ENCODE measurements at places on chromosomes 12 and 14.

GRCh38 chr14:40240245-40240859 lies 808.1 kb upstream of the FBXO33 start:
- DNase-seq = no peak

- no peak for DNase-seq
Measured at GRCh38 chr14:103653805-103654204, 24.8 kb downstream of the KLC1 start.

DNA sequence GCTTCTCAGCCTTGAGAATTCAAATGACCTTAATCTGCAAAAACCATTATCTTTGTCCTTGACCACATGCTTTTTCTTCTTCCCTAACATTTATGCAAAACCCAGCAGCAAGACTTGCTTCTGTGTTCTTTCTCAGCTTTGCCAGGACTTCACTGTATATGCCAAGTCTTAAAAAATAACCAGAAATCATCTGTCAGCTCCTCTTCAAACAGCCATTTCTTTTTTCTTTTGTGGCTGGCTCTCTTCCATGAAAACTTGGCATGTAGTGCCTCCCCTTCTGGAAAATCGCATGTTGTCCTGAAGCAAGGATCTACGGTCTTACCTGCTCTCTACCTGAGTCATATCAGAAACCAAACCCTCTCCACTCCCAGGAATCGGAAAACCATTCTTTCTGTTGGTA lies 364.9 kb downstream of the RPS29 start:
- DNase-seq = no peak

GRCh38 chr12:401235-402028 lies at the start of gene CCDC77:
TSS of gene CCDC77 (plus strand) at chr12:401644. CDS start at chr12:409384, 7,740 bp downstream.
- DNase-seq = peak; percentile 91

- DNase-seq = peak; percentile 93
Measured at GRCh38 chr12:110266980-110267620, 13.9 kb upstream of the ATP2A2 start.

- DNase-seq = no peak
Measured at GRCh38 chr12:27711317-27711682, 668 bp downstream of the MRPS35 start.

- DNase-seq = peak; percentile 83
Measured at GRCh38 chr14:70882776-70883492, 24.3 kb upstream of the PCNX1 start.

DNA sequence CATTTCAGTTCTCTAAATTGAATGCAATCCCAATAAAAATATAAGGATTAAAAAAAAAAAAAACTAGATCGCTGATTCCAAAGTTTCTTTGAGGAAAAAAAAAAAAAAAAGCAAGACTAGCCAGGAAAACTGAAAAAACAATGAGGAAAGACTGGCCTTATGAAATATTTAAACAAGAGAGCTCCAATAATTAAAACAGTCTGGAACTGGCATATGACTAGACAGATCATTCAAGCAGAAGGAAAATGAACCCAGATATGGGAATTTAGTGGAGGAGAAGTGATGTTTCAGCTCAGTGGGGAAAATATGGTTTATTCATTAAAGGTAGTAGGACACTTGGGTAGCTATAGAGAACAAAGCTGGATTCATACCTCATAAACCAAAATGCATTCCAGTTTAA lies 42.0 kb upstream of the TBC1D15 start:
- peak; percentile 21 for DNase-seq

DNA sequence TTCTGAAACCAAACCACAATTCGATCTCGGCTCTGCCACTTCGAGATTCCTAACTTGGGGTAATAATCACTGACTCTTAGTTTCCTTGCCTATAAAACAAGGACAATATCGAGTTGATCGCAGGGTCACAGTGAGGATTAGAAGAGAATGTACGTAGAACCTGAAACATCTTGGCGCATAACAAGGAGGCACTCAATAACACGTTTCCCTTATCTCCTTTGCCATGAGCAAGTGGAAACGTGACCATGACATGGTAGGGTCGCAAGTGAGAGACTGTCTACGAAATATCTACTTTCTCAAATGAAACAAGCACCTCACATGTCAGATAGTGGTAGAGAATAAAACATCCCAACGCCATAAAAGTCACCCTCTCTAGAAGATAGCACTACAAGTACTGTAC lies 2.3 kb downstream of the DICER1 start:
- no peak for DNase-seq

- no peak for DNase-seq
Measured at GRCh38 chr14:65080960-65081747, 21.2 kb downstream of the MAX start.

DNA sequence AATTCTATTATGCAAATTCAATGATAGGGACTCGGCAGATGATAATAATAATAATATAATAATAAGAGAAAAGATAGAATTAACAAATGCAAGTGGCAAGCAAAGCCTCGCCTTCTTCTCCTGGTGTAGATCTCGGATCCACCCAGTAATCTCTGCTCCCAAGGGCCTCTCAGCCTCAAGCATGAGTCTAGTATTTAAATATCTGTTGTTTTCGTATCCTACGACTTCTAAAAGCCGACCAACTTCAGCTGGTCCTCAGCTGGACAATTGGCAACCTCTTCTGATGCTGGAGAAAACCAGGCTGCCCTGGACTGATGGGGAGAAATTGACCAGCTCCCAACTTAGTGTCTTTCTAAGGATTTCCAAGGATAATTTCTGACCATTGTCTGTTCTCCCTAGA lies 14.0 kb upstream of the MAP1LC3B2 start:
- no peak for DNase-seq

GRCh38 chr12:94954029-94954685 lies 49.3 kb downstream of the NDUFA12 start:
- peak; percentile 45 for DNase-seq

- peak; percentile 23 for DNase-seq
Measured at GRCh38 chr12:9813821-9814798, 13.2 kb upstream of the KLRF1 start.

DNA sequence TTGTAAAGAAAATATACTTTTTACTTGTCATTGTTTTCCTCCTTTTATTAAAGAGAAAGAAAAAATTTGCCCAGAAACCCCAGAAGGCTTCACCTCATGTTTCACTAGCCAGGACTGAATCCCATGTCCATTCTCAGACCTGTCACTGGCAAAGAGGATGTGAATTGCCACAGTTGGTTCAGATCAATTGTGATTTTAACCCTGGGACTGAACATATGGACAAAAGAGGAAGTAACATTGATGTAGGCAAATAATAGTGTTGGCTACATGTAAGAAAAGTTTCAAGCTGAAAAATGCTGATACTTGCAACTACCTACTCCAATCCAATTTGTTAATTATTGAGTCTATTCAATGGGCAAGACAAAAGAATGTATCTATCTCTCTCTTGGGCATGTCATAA lies 8.6 kb upstream of the CCDC196 start:
- no peak for DNase-seq

DNA sequence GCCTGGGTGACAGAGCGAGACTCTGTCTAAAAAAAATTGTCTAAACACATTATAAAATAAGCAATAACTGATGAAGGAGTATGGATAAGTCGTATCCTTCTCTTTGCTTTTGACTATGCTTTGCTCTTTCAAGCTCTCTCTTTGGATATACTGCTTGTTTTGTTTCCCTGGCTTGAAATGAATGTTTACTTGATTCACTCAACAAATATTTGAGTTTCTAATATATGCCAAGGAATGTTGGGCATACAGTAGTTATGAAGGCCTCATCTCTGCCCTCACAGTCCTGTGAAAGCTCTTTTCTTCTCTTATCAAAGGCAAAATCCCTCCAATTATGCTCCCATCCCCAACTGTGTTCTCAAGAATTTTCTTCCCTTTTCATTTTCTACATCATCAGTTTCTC lies 123.5 kb downstream of the PTPRR start:
- DNase-seq = no peak

DNA sequence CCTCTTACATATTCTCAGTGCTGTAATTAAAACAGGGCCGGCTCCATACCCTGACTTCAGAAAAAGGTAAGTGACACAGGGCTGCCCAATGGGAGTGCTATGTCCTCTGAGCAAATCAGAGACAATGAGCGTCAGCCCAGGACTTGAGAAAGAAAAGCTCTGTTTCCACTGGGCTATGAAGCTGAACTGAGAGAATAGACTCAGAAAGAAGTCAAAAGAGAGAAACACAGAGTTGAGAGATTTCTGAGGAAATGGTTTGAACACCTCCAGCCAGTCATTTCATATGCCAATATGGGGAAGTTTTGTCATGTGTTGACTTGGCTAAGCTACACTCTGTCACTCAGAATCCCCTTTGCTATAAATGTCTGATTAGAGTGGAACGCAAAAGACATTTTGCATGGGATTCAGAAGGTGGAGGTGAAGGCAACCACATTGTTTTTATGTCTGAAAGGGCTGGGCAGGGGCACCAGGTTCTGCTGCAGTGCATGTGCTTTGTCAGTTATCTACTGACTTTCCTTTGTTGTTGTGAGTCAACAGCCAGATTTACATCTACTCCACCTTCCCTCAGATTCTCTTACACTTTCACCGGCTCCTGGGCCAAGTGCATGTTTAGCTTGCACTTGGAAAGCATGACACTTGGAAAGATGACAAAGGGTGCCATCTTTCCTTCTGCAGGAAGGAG lies 313.3 kb downstream of the DUSP6 start:
- DNase-seq = no peak

DNA sequence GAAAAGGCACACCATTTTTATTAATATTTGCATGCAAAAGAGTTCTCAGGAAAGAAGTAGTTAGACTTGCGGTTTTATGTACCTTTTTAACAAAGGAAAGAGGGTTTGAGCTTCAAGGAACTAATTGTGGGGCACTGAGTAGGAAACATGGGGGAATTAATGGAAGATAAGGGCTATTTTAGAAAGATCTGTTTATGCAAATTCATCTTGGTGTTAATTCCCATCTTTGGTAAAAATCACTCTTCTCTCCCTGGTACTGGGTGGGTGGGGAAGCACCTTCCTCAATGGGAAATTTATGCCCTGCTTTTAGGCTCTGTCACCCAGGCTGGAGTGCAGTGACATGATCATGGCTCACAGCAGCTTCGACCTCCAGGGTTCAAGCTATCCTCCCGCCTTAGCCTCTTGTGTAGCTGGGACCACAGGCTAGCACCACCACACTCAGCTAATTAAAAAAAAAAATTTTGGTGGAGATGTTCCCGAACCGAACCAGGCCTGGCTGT lies 30.1 kb upstream of the RESF1 start:
- DNase-seq = no peak

- DNase-seq = no peak
Measured at GRCh38 chr14:64450255-64450654, 15.0 kb upstream of the AKAP5 start.

- no peak for DNase-seq
Measured at GRCh38 chr12:117596968-117597367, 235.5 kb upstream of the NOS1 start.

GRCh38 chr12:132492522-132492921 lies 2.6 kb downstream of the FBRSL1 start:
- DNase-seq = no peak

GRCh38 chr14:100864206-100864605 lies 38.3 kb downstream of the MEG3 start:
- DNase-seq = no peak

GRCh38 chr12:112506513-112507166 lies 87.9 kb downstream of the PTPN11 start:
- DNase-seq = no peak

DNA sequence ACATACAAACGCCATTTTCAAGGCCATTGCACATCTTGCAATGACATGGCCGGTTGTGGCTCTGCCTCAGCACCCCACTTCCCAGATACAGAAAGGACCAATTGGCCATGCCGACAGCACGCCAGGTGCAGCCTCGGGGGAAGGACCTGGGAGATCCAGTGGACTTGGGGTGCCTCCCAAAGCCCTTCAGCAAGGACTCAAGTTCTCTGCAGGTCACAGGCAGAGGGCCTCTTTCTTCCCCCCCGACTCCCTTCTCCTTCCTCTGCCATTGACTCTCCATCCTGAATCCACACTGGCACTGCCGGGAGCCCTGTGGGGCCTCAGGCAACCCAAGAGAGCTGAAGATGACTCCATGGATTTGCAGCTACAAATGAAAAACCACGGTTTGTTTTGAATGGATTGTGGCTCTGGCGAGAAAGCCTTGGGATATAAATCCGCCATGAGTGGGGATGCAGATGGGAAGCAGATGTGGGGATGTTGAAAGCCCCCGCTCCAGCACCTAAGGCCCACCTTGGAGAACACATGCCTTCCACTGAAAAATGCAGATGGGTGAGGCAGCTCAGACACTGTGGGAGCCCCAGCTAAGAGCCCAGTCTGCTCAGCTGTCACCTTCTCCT lies 35.1 kb upstream of the LTBP2 start:
- DNase-seq = peak; percentile 74

DNA sequence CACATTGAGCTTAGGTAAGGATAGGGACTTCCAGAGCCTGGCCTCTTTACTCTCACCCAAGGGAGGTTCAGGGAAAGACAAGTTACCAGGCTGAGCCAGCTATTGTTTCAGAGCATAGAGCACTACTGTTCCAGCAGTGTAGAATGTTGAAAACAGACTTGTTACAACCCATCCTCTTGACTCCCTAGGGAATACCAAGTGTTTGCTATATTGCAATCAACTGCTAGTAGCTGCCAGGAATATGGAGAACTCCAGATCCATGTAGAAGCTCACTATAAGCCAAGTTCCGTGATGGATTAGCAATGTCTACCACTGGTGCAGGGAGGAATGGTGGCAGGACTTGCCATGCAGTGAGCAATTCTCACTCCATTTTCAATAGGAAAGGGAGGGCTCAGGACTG lies 199.8 kb upstream of the RBM19 start:
- no peak for DNase-seq

DNA sequence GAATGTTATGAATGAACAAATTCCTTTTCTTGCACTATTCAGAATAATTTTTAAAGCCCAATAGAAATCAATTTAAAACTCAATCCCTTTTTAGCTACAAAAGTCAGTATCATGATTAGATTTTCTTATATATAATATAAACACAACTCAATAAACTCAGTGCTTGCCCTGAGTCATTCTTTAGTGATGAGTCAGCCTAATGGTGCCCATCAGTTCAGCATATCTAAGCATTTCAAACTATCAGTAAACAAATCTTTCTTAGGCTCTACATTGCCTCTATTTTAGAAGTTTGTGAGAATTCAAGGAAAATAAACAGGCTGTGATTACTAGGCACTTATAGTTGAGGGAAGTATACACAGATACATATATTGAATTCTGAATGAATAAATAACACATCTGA lies 179.6 kb downstream of the NELL2 start:
- DNase-seq = no peak

GRCh38 chr12:54025499-54026405 lies 2.5 kb upstream of the HOXC6 start:
- peak; percentile 67 for DNase-seq

DNA sequence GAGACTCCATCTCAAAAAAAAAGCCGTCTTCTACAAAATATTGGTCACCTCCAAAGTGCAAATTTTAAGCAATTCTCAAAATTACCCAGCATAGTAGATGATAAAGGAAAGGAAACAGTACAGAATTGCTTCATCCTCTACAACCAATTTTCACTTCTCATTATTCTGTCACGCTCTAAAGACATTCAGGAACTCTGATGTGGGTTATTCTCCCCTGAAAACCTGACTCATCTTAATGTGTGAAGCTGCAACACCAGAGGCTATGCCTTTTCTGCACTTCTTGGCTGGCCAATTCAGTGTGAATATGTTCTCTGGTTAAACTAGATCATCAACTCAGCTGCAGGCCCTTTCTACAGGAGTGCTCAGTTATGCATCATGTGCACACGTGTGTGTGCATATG lies 11.0 kb downstream of the PTGER2 start:
- peak; percentile 44 for DNase-seq

- DNase-seq = peak; percentile 1
Measured at GRCh38 chr12:94336211-94336925, 123.3 kb downstream of the CEP83 start.
